Psoas muscle (tissue), 8 donors: ENCODE measurements at places on chromosomes 2 and 18. TPM values are rescaled to one million over a fixed set of nuclear protein-coding genes. Genes with fewer than 3 reads are reported as not detected.

Gene SNRPD1
- total RNA-seq: 33.0 TPM

Gene IL1RN
- total RNA-seq: not detected

Gene ANKRD30BL
- not detected for total RNA-seq

Gene NYAP2
- total RNA-seq: 0.56 TPM

Gene DNAJC27
- 7.2 TPM for total RNA-seq

Gene MBOAT2
- total RNA-seq: 3.1 TPM

- H3K36me3 ChIP-seq: no peaks in the 10 kb centered on the region
- H3K27me3 ChIP-seq: no peaks in the 10 kb centered on the region
- no peak for DNase-seq
- H3K4me3 ChIP-seq: no peak overlapping the region
These were observed 211.6 kb downstream of the BCL2 start for GRCh38 chr18:63107931-63108330.

- no peaks in the 10 kb centered on the region for H3K27me3 ChIP-seq
- peaks cover 27% of the 10 kb centered on the region for H3K4me1 ChIP-seq
- no peak overlapping the region for H3K27ac ChIP-seq
- no peak overlapping the region for H3K4me3 ChIP-seq
These were observed 40.6 kb upstream of the FOSL2 start for GRCh38 chr2:28352104-28352503.

- H3K4me1 ChIP-seq: no peaks in the 10 kb centered on the region
- no peak overlapping the region for H3K27ac ChIP-seq
- no peak for DNase-seq
- no peak overlapping the region for H3K4me3 ChIP-seq
These were observed 18.3 kb upstream of the CXCR4 start for GRCh38 chr2:136135921-136136906.

DNA sequence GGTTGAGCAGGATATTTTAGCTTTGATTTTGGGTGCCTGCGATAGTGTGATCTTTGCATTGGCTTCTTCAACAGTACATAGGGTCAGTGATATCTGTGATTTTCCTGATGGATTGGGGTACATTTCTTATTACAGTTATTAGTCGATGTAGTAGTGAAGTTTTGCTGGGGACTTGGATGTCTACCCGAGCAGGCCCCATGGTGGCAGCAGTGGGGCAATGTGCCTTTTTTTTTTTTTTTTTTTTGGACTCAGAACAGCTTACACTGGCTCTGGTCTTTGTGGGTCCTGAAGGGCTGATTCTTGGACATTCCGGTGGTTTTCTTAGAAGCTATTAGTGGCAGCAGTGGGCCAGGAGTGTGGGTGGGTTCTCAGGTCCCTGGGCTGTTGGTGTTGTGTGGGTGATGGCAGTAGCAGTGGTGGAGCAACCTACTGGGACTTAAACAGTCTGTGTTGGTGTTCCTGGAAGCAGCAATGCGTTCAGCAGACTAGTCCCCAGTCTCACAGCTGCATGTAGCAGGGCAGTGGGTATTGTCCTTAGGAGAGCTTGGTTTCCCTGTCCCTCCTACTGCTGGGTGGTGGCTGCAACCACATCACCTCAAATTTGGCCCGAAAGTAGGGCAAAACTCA lies 53.7 kb upstream of the SLC4A10 start:
- DNase-seq: no peak
- no peaks in the 10 kb centered on the region for H3K27me3 ChIP-seq
- H3K4me3 ChIP-seq: no peak overlapping the region
- H3K4me1 ChIP-seq: no peaks in the 10 kb centered on the region
- H3K27ac ChIP-seq: no peak overlapping the region
- H3K36me3 ChIP-seq: no peaks in the 10 kb centered on the region

- H3K36me3 ChIP-seq: no peaks in the 10 kb centered on the region
- DNase-seq: no peak
- H3K4me3 ChIP-seq: peak overlapping the region; percentile 80
- H3K27me3 ChIP-seq: no peaks in the 10 kb centered on the region
- peaks cover 57% of the 10 kb centered on the region for H3K4me1 ChIP-seq
These were observed 4.3 kb downstream of the HNRNPLL start for GRCh38 chr2:38598200-38598990.

- no peak overlapping the region for H3K27ac ChIP-seq
- H3K4me3 ChIP-seq: no peak overlapping the region
- peak; percentile 58 for DNase-seq
- H3K4me1 ChIP-seq: no peaks in the 10 kb centered on the region
- H3K27me3 ChIP-seq: no peaks in the 10 kb centered on the region
- H3K36me3 ChIP-seq: no peaks in the 10 kb centered on the region
These were observed 57.9 kb downstream of the ARHGEF33 start for GRCh38 chr2:38947241-38948239.

DNA sequence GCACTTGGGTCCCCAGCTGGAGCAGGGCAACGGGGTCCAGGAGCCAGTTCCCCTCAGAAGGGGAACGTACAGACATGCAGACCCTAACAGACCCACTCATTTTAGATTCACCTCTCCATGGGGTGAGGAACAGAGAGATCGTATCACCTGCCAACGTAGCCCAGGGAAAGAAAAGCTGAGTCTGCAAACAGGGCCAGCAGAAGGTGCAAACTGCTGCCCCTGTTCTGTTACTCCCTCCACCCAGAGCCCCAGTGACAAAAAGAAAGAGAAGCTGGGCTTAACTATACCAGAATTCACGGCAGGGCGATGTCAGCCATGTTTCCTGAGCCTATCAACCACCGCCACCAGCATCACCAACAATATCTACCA lies 817 bp upstream of the HS1BP3 start:
- H3K27ac ChIP-seq: peak overlapping the region; percentile 88
- no peak for DNase-seq
- peaks cover 9% of the 10 kb centered on the region for H3K4me1 ChIP-seq
- H3K36me3 ChIP-seq: no peaks in the 10 kb centered on the region
- H3K27me3 ChIP-seq: no peaks in the 10 kb centered on the region

GRCh38 chr2:218895326-218895725 lies 14.7 kb downstream of the WNT10A start:
- no peak overlapping the region for H3K27ac ChIP-seq
- no peak for DNase-seq
- no peaks in the 10 kb centered on the region for H3K36me3 ChIP-seq
- H3K4me1 ChIP-seq: peaks cover 6% of the 10 kb centered on the region

DNA sequence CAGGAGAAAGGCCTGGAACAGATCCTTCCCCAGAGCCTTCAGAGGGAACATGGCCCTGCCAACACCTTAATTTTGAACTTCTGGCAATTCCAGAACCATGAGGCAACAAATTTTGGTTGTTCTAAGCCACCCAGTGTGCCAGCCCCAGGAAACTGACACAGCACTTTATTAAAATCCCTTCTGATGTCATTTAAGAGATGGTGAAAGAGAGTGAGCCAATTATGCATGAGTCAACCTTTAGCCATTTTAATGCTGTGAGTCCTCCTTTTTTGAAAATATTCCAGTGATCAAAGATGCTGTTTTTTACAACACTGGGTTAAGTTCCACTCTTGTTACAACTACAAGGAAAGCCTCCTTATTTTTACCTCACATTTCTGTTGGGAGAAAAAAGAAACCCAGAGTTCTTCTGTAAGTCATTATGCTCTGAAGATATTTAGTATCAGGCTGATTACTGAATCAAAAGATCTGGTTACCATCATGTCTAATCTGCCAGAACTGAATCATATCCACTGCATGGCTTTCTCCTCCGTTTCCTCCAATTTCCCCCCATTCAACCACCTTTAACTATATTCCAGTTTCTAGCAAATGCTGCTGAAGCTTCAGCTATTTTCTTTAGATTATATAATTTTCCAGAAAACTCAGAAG lies 235.4 kb downstream of the TXNL1 start:
- peak; percentile 55 for DNase-seq
- no peak overlapping the region for H3K27ac ChIP-seq
- H3K36me3 ChIP-seq: no peaks in the 10 kb centered on the region

DNA sequence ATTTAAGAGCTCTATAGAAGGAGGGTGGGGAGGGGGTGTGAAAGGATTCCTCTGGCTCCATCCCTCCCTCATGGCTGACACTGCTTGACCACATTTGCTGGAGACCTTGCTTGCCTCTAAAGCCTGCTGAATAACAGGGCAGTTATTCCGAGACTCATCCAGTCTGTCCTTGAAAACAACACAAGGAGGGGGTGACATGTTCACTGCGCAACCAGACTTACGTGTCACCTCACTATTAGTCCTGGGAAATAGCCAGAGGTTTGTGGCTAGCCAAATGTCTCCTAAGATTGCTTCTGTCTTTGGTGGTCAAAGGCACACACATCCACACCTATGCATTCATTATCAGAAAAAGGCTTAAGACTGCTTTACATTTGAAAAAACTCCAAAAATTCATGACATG lies 256.2 kb upstream of the SKOR2 start:
- H3K27me3 ChIP-seq: no peaks in the 10 kb centered on the region
- no peak overlapping the region for H3K27ac ChIP-seq
- H3K4me1 ChIP-seq: no peaks in the 10 kb centered on the region
- no peak for DNase-seq

DNA sequence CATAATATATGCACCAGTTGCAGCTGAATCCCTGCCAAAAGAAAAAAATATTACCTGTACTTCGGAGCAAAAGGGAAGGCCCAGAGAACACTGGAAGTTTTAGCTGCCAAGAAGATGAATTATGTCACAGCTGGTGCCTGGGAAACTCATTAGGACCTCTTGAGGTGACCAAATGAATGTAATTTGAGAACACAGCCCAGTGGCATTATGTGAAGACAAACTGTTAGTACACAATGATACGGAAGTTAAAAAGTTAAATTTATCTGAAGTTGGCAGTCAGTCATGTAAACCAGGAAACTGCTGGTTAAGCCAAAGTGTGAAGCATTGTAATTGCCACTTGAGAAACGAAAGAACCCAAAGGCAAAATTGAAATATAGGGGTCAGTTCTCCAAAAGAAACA lies 80.7 kb downstream of the EML4 start:
- no peaks in the 10 kb centered on the region for H3K27me3 ChIP-seq
- H3K36me3 ChIP-seq: no peaks in the 10 kb centered on the region
- peaks cover 13% of the 10 kb centered on the region for H3K4me1 ChIP-seq
- DNase-seq: no peak
- H3K27ac ChIP-seq: no peak overlapping the region

DNA sequence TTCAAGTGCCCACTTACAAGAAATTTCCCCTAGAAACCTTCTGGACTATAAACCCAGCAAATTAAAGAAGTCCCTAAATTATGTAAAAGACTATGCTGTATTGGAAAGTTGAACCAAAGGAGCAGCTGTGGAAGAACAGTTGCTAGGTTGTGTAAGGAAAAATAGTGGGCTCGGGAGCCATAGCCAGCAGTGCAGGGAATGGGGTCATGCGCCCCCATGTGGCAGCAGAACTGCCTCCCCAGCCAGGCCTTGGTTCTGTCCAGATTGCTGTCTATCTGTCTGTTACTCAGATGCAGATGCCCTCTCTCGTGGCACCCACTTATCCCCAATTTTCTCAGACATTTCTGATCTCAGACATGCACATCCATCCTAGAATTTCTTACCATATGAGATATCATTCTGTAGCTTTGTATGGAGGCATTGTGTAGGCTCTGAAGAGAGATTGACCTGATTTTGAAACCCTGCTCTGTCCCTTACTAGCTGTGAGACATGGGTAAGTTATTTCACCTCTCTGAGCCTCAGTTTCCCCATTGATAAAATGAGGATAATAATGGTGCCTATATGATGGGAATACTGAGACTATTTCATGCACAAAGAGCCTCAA lies 258.3 kb downstream of the SS18 start:
- H3K4me3 ChIP-seq: no peak overlapping the region
- peak; percentile 61 for DNase-seq
- no peaks in the 10 kb centered on the region for H3K27me3 ChIP-seq
